ENCODE measurements at places on chromosomes 2 and 18.

DNA sequence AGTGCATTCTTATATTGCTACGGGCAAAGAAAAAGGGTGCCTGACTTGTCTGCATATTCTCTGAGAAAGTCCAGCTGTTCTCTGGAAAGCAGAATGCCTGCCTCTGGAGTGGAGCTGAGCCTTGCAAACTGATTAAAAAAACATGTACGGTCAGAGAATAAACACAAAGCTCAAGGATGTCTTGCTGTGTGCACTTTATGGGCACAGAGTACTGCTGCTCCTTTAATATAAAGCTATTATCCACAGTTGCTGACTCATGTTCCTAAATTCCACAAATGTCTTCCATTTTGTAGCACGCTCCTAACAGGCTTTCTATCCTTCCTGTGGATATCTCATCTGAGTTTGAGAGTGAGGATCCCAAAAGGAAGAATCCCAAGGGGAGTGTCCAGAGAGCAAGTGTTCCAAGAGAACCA is 229.0 kb downstream of the MREG start:
- DNase-seq = no peak

GRCh38 chr2:114450639-114451038 is 8.2 kb downstream of the DPP10 start:
- no peak for DNase-seq

GRCh38 chr18:48304906-48305693 is 104.1 kb downstream of the ZBTB7C start:
- no peak for DNase-seq

GRCh38 chr2:118865106-118865505 is 17.7 kb upstream of the EN1 start:
- DNase-seq = no peak

DNA sequence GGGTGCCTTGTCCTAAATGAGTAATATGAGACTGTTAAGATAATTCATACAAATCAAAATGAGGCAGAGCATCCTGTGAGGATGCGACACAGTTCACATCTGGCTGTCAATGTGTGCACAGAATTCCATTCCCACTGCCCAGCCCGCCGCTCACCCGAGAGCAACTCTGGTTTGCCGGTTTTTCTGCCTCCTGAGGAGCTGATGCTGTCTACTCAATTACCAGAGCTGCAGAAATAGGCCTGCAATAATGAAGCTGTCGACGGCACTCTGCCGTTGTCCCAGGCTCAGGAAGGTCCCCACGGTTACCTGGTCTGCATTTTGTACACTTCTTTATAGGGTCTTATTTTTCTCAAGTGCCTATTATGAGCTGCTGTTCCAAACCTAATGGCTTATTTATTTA is 55.7 kb upstream of the LYPD1 start:
- no peak for DNase-seq

GRCh38 chr2:205730191-205730590 is 47.9 kb downstream of the NRP2 start:
- no peak for DNase-seq

DNA sequence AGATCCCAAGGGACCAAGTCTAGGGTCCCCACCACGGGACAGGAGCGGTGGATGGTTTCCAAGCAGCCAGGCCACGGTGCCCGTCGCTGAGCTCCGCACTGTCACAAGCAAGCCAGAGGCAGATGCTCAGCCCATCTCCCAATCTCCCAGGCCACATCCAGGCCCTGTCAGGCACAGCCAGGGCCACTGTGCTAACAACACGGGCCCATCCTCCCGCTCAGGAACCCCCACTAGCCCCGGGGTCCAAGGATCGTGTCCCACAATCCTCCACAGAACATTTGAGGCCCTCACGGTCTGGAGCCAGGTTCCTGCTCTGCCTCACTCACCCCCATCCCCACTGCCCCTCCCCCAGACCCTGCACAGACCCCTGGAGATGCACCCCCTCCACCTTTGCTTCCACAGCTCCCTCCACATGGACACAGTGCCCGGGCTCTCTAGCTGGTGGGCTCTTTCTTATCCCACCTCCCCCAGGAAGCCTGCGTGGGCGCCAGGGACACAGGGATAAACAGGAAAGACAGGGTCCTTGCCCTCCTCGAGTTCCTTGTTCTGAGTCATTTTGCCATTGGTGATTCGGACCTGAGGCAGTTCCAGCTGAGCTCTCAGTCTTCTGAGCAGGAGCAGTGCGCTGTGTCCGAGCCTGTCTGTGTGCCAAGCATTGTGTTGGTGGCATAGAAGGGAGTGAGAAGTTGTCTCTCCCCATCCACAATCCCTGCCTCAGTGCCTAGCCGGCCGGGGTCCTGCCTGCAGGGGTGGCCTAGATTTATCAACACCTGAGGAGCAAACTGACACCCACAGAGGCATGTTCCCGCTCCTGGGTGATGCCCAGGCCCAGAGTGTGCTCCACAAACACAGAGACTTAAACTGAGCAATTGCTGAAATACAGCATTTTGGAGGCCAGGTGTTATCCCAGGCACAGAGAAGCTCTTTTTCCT is 7.0 kb downstream of the CROCC2 start:
- no peak for DNase-seq

- no peak for DNase-seq
These were observed 242.0 kb upstream of the LYPD1 start for GRCh38 chr2:132911726-132912724.

GRCh38 chr18:49631146-49631866 is 69.4 kb downstream of the LIPG start:
- no peak for DNase-seq

GRCh38 chr2:207725873-207726578 is 14.6 kb downstream of the CCNYL1 start:
- DNase-seq = no peak

- no peak for DNase-seq
These were observed 517 bp downstream of the GCFC2 start for GRCh38 chr2:75710220-75710576.

Data from epithelial cell of proximal tubule (primary cell).